ENCODE measurements at places on chromosomes 6 and 20. TPM values are rescaled to one million over a fixed set of nuclear protein-coding genes. Genes with fewer than 3 reads are reported as not detected.
A peak's percentile ranks its signal among the peaks of the same experiment; 100 is the strongest.

The MMP24 gene
- 2.3 TPM for polyA plus RNA-seq

The LY6G6D gene
- not detected for polyA plus RNA-seq

The TXLNB gene
- 0.71 TPM for polyA plus RNA-seq

The DEFB132 gene
- not detected for polyA plus RNA-seq

The TAB2 gene
- 23.9 TPM for polyA plus RNA-seq

The SLC22A16 gene
- not detected for polyA plus RNA-seq

GRCh38 chr6:16592223-16592911 is 168.9 kb downstream of the ATXN1 start:
- no peak for DNase-seq

DNA sequence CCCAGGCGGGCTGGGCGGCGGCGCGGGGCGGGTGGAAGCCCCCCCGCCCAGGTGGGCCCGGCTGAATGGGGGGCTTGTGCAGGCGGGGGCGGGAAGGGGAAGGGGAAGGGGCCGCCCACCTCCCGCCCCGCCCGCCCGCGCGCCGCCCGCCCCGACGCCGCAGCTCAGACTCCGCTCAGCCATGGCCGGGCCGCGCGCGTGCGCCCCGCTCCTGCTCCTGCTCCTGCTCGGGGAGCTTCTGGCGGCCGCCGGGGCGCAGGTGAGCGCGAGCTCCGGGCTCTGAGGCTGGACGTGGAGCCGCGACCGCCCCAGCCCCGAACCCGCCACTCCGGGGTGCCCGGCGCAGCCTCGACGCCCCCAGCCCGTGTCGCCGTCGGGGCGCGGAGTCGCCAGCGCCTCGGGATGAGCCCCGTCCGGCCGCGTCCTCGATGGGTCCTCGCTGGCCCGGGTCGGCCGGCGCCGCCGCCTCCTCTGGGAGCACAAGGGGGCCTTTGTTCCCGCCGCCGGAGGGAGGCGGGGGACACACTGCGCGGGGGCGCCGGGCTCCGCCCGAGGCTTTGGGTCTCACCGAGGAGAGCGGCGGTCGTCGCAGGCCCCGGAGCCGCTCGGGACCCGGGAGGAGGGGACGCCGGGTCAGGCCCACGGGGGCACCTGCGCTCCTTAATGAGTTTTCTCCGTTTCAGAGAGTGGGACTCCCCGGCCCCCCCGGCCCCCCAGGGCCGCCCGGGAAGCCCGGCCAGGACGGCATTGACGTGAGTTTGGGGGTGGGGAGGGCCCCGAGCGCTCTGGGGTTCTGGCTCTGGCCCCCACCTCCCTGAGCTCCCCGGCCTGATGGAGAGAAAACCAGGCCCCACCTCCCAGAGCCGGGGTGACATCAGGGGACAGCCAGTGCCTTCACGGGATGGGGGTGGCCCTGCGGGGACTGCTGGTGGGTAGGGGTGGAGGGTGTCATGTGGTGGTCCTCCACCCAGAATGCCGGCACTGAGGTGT is at the start of gene COL9A3:
TSS of gene COL9A3 (plus strand) at position 167 of the 990 bp plus-strand sequence. CDS start at position 182, 15 bp downstream.
- DNase-seq, result no peak

DNA sequence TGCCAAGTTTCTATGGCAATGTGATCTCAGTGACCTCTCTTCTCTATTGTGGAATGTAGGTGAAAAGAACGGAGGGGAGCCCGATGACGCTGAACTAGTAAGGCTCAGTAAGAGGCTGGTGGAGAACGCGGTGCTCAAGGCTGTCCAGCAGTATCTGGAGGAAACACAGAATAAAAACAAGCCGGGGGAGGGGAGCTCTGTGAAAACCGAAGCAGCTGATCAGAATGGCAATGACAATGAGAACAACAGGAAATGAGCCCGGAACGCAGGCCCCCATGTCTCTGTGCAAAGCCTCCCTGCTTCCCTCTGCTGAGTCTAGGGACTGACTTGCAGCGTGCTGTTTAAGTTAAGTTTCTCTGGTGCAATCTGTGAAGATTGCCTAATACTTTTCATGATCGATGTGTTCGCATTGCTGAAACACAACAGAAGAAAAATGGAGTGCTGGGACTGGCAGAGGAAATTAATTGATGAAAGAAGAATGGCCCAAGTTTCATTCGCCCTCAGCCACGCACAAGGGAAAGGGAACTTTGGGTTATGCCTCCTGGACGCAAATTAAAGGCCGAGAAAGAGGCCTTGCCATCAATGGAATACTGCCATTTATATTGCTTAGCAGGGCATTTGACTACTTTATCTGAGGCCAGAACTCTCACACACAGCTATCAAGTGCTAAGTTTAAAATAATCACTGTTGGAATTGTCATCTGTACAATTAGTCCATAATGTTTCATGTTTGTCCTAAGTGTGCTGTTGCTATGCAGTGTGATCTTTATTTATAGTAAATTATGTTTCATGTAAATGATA is 146.4 kb downstream of the AKAP7 start:
- no peak for DNase-seq

GRCh38 chr20:59577037-59577808 is 27.1 kb upstream of the PHACTR3 start:
- DNase-seq, result no peak

DNA sequence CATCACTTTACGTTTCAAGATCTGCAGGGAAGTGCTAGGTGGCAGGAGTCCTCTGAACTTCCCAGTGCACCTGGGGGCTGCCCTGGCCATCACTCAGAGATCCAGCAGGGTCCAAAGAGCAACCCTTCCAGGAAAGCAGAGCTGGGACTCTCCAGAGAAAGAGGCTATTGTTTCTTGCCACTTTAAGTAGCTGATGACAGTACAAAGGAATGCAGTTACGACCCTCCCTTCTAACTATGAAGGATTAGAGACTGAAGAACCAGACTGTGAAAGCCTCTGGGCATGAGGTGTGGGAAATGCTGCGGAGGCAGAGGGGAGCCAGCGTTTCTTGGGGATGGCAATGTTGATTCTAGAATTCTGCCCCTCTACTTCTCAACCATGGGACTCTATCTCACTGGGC is 189.1 kb upstream of the SUPT3H start:
- no peak for DNase-seq

DNA sequence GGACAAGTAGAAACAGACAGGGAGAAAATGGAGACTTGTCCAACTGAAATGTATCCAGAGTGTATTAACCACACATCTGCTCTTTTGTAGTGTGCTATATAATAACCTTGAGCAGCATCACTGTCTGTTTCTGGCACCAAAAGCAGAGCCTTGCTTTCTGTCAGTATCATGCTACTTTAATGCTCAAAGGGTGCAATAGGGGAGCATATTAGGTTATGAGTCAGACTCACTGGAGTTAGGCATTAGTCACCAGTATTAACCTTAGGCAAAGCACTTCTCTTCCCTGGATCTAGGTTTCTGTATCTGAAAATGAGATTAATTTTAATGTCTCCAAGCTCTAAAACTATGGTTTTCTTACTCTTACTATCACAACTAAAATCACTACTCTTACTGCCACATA is 280.1 kb downstream of the TFAP2B start:
- DNase-seq, result no peak

- DNase-seq, result no peak
Measured at GRCh38 chr6:63355632-63356031, 35.8 kb upstream of the LGSN start.

GRCh38 chr20:17357238-17357637 is 130.4 kb downstream of the PCSK2 start:
- DNase-seq, result no peak

- DNase-seq, result no peak
Measured at GRCh38 chr6:100258752-100259151, 206.0 kb downstream of the SIM1 start.

- DNase-seq, result no peak
Measured at GRCh38 chr20:48619126-48620101, 208.4 kb downstream of the PREX1 start.

DNA sequence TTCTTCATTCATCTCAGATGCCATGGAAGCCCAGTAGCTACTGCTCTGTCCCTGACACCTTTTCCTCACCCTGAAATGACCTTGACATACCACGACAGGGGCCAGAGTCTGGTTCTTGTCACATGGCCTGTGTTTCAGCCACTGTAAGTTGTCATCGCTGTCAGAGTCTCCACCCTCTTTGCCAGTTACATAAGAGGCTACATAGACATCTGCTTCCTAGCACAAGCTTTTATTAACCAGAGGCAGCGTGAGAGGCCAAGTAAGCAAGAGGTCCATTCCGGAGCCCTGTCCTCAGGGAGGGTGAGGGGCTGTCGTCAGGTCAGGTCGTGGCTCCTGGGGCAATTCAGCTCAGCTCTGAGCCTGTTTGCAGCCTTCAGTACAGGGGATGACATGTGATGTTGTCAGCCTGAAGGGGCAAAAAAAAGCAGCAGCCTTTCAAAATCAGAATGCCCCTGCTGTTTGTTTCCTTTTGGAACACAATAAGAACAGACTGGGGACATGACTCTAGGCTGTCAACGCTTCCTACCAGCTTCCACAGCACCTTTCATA is 146.3 kb downstream of the MTFR2 start:
- no peak for DNase-seq

- peak; percentile 62 for DNase-seq
Measured at GRCh38 chr20:38084425-38084951, 50.9 kb downstream of the RPRD1B start.

- no peak for DNase-seq
Measured at GRCh38 chr6:169803816-169804340, 52.5 kb downstream of the ERMARD start.

DNA sequence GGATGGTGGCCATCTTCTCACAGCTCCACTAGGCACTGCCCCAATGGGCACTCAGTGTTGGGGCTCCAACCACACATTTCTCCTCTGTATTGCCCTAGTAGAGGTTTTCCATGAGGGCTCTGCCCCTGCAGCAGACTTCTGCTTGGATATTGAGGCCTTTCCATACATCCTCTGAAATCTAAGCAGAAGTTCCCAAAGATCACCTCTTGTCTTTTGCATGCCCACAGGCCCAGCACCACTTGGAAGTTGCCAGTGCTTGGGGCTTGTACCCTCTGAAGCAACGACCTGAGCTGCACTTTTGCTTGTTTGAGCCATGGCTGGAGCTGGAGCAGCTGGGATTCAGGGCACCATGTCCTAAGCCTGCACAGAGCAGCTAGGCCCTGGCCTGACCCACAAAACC is 189.1 kb upstream of the EYS start:
- no peak for DNase-seq

- no peak for DNase-seq
Measured at GRCh38 chr20:3400260-3401155, 7.0 kb downstream of the DNAAF9 start.

GRCh38 chr20:20549704-20550103 is 162.7 kb downstream of the RALGAPA2 start:
- DNase-seq, result peak; percentile 23

DNA sequence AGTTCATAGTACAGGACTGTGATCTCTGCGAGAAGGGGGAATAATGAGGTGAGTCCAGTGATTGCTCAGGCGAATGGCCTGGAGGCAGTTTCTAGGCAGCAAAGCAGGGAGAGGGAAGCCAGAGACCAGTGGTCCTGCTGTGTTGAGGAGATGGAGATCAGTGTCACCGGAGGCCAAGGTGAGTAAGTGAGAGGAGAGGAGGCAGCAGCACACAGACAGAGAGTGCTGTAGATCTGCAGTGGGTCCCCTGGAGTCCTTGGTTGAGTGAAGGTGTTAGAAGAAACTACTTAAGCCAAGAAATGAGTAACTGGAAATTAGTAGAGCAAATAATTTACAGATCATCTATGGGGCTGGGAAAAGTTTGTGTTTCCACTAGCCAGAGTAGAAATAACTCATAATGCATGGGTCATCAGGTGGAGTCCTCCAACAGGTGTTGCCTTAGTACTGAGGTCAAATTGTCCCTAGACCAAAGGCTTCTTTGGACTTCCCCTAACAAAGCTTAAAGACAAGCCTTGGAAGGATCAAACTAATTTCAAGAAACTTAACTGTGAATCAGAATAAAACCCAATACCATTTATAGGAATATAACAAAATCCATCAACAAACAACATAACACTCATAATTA is 13.6 kb downstream of the HEBP2 start:
- DNase-seq, result no peak

DNA sequence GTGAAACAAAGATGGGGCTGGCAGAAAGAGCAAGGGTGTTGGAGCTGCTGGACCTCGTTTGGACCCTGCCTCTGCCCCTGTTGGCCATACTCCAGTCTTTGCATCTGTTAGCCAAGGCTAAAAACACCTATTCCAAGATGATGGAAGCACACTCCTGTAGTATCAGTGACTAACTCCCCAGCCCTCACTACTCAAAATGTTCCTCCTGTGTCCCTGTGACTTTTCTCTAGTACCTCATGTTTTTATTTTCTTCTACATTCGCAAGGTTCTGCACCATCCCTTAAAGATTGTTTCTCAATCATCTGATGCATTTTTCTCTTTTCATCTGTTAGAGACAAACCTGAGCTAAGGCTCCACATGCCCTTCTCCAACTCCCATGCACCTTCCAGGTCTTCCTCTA is 8.9 kb downstream of the PERP start:
- no peak for DNase-seq

DNA sequence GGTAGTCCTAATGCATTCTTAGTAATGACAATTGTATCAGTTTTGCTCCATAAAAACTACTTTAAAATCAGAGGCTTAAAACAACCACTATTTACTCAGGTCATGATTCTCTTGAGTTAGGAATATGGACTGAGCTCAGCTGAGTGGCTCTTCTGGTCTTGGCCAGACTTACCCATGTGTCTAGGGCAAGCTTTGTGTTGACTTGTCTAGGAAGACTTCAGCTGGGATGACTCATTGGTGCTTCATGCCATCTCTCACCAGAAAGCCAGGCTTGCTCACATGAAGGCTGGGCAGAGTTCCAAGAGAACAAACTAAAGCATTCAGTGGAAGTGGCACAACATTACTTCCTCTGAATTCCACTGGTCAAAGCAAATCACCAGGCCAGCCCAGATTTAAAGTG is 155.3 kb downstream of the DHX35 start:
- DNase-seq, result no peak

GRCh38 chr6:127290391-127291265 is 24.0 kb downstream of the RNF146 start:
- no peak for DNase-seq

DNA sequence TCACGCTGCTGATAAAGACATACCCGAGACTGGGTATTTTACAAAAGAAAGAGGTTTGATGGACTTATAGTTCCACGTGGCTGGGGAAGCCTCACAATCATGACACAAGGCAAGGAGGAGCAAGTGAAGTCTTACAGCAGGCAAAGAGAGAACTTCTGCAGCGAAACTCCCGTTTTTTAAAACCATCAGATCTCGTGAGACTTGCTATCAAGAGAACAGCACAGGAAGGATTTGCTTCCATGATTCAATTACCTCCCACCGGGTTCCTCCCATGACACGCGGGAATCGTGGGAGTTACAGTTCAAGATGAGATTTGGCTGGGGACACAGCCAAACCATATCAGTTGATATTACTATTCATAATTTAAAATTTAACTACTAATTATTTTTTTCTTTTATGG is 157.3 kb upstream of the ATXN1 start:
- DNase-seq, result no peak

- no peak for DNase-seq
Measured at GRCh38 chr20:24378661-24379483, 90.6 kb upstream of the SYNDIG1 start.
